ENCODE measurements at places on chromosomes 7 and 10. TPM values are rescaled to one million over a fixed set of nuclear protein-coding genes. Genes with fewer than 3 reads are reported as not detected.

DNA sequence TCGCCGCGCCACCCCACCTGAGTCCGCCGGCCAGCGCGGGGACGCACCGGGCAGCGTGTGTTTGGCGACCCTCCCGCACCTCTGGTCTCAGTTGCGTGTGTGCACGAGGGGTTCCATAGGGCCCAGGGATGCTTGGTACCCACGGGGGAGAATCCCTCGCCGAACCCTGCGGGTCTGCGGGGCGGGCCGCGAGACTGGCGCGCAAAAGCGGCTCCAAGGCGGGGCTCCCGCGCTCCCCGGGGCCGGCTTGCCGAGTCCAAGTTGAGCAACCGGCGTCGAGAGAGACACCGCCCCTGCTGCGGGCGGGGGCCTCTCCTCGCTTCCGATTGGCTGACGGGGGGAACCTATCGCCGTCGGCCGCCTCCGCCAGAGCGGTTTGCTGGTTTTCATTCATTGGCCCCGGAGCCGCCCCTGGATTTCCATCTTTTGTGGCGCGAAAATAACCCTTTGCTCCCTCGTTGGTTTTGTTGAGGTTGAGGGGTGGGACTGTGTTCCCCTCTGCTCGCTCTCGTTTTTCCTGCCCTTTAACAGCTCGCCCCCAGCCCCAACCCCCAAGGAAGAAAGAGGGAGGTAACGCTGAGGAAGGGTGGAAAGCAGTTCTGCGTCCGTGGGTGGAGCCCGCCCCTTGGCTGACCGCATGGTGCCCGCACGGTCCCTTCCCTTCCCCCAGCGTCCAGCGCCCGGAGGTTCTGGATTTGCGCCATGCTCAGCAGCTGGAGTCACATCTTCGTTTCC, 4.0 kb upstream of the IGF2BP3 start:
- DNase-seq: no peak

The NSUN5 gene
- total RNA-seq: 24.2 TPM

The ADARB2 gene
- 3.9 TPM for total RNA-seq

The NKX1-2 gene
- total RNA-seq: not detected

DNA sequence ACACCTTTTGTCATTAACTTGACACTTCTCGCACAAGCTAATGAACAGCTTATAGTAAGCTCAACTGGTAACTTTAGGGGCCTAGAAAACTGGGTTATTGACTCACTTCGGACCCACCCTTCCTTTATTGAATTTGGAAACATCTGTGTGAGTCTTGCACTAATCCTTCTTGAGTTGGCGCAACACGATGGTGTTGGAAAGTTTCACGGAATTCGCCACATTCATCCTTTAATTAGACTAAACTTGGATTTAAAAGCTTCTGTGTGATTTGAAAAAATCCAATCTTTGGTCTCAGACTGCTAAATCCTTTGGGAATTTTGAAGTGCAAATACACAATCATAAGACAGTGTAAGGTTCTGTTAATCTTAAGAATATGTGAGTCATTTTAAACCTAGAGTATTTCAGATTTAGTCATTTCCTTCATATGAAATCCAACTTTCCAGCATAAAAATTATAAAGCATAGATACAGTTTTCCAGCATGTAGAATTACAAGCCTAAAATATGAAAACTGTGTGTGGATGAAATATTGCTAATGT, 15.1 kb downstream of the FZD8 start:
- no peak for DNase-seq

The ASIC3 gene
- 3.3 TPM for total RNA-seq

- no peak for DNase-seq
Observed at GRCh38 chr10:557792-558328, 131.6 kb downstream of the DIP2C start.

DNA sequence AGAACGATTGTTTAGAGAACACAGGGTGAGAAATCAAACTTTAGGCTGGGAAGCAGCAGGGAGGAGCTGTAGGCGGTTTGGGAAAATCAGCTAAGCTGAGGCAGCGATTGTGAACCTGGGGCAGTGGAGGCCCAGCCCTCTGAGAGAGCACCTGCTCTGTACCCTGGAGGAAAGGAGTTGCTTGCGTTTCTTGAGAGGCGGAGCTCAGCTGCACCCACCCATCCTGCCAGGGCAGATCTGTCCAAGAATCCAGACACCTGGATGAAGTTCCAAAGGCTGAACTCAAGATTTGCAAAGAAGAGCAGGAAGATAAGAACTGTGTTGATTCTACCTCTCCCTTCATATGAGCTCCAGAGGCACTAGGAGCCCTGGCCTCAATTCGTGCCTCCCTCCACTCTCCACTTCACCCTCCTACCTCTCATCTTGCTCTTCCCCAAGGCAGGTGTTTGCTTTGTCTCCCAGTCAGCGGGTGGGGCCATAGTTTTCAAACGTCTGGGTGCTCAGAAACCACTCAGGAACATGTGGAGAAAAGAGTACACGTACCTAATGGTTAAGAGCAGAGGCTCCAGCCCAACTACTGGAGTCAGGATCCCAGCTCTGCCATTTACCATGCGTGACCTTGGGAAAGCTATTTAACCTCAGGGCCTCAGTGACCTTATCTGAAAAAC, 21.5 kb upstream of the TMEM213 start:
- DNase-seq: no peak

The CHST3 gene
- total RNA-seq: 25.6 TPM

The RELN gene
- 3.0 TPM for total RNA-seq

The ZNF775 gene
- 4.6 TPM for total RNA-seq

The COG5 gene
- total RNA-seq: 35.2 TPM

- no peak for DNase-seq
Observed at GRCh38 chr10:86397120-86397519, 30.5 kb upstream of the GRID1 start.

- DNase-seq: no peak
Observed at GRCh38 chr10:119344381-119344780, 137.0 kb downstream of the GRK5 start.

GRCh38 chr10:124116771-124117510, 23.5 kb upstream of the CHST15 start:
- no peak for DNase-seq

DNA sequence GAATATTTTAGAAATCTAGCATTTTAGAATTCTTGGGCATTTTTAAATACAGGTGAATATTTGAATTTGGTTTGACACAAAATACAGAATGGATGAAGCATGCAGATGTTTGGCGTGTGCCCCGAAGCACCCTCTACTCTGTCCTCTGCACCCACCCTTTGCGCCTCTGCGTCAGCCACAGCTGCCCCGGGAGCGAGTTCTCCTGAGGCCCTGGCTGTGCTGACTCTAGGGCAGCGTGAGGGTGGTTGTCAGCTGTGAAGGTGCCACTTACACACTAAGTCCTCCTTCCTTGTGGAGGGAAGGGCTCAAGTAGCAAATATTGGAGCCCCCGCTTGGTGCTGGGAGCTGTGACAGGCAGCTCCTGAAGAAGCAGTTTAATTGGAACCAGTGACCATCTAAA, 48.4 kb downstream of the DAGLB start:
- no peak for DNase-seq

DNA sequence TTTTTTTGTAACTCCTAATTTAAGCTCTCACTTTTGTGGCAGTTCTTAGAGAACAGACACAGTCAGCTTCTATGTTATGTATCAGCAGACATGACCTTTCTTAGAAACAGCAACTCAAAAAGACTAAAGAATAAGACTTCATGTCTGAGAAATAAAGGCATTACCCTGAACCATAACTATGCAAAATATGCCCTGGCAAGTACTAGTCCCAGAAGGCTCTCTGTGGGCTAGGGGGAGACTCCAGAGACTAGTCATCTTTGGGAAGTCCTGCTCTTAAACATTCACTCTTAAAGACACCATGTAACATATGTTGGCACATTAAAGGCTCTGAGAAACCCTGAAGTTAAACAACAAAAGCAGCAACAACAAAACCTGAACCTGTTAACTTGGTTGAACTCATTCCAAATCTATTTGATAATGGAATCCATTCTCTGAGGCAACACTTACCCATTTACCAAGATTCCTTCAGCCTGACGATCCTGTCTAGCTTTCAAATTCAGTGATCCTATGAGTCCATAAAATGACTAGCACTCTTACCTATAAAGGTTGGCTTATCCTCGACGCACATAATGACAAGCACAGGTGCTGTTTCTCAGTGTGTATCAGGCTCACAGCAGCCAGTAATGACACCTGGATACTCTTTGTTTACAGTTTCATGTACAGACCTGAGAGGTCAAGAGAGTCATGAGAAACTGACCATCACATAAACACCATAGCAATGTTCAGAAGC, 62.3 kb downstream of the OSBPL3 start:
- DNase-seq: no peak

DNA sequence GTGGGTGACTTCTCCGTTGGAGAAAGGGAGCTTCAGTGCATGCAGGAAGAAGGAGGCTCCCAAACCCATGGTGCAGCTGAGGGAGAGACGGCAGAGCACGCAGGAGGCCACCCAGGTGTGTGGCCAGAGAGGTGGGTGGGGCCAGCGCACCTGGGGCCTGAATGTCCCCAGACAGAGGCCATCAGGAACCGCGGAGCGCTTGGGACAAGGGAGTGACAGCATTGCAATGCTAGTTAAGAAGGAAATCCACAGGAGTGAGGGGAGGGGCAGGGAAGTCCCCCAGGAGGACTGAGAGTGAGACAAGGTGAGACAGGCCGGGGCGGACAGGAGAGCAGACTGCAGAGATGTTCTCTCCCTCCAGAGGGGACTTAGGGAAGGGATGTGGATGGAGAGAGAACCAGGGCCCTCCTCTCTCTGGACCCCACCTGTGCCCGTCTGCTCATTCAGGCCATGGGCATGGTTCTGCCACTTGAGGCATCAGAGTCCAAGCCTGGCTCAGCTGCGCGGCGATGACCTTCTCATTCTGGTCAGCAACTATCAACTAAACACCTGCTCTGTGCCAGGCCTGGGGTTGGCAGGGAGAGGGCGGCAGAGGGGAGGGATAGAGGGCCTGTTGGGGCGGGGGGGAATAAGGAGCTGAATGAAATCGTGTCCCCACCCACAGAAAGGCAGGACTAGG, 69.4 kb upstream of the COL13A1 start:
- DNase-seq: no peak

DNA sequence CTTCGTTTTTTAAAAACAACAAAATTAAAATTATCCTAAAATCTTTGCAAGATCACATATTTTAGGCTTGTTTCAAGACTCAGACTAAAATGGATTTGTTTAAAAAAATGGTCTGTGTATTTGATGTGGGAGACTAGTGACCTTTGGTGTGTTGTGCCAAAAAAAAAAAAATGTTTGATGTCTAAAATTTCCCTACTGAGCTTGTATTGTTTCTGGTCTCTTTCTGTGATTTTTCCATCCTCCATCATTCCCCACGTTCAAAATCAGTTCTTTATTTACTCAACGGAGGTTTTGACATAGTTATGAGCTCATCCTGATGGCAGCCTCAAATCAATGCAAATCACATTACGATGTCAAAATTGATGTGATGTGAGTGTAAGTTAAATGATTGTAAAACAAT, 326.2 kb downstream of the RNLS start:
- DNase-seq: no peak

The KLF14 gene
- total RNA-seq: 0.80 TPM

- DNase-seq: no peak
Observed at GRCh38 chr7:136293841-136294391, 316.8 kb upstream of the MTPN start.

The AASS gene
- total RNA-seq: 50.1 TPM

DNA sequence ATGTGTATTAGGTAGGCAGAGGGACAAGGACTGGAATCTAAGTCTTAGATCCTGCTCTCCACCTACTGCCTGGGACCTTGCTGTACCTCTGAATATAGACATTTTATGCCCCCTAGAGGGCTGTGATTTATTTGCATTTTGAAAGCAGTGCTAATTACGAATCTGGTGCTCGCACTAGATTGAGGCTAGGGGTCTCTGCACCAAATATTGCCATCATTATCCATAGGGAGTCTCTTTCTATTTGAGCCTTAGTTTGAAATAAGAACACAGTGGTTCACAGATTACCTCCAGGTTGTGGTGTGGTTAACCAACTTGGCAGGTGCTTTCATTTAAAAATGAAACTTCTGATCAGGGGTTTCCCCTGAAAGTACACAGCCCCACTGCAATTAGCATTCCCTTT, 41.8 kb downstream of the CNNM1 start:
- DNase-seq: no peak

DNA sequence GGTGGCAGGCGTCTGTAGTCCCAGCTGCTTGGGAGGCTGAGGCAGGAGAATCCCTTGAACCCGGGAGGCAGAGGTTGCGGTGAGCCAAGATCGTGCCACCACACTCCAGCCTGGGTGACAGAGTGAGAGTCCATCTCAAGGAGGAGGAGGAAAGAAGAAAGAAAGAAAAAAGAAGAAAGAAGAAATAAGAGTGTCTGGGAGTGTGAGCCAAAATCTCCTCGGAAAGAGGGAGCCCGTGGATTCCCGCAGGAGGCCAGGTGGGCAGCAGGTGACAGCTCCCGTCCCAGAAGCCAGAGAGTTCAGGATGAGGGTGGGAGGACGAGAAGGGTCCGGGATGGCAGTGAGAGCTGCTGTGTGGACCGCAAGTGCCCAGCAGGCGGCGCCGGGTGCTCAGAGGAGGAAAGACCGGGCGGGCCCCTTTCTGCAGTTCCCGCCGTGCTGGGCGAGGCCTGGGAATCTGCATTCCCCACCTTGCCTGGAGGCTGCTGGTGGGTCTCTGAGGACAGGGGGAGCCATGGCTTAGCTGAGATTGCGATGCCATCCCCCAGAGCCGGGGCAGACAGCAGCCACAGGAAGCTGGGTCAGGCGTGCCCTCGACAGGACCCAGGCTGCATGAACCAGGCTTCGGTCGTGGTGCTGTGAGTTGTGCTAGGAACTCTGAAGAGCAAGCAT, 17.1 kb upstream of the AMZ1 start:
- DNase-seq: no peak

The STEAP1B gene
- total RNA-seq: 0.32 TPM

DNA sequence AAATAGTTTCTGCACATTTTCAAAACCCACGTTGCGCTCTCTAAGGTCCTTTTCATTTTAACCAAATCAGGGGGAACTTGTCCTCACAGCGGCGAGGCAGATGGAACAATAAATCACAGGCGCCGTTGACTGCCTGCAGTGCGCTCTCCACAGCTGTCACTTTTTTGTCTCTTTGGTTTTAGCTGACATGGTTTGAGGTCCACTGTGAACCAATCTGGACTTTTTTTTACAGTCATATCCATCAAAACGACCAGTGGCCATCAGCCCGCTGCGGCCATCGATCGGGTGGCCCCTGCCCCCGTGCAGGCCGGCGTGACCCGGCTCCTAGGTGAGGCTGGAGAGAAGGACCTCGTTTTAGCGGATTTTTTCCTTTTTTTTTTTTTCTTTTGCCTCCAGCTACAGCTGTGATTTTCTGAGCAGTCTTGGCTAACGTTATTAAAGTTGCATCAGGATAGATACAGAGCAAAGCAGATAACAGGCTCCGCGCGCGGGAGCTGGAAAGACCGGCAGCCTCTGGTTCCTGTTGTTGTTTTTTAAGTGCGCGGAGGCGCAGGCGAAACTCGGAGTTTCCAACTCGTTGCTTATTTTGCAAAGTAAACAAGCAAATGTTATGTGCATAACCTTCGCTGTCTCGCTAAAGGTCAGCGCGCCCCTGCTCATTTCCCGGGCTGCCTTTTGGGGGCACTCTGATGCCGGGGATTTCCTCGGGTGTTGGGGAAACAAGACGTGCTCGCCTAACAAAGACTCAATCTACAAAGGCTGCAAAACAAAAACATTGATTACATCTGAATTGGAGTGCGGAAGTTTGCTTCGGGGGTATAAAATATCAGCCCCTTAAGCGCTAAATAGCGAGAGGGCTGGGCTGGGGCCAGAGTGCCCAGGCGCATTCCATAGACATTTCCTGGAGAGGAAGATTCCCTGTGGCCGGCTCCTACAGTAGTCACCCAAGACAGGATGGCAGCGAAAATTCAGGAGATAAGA, 414.8 kb upstream of the MKI67 start:
- no peak for DNase-seq
